ENCODE measurements at places on chromosomes 13 and 19.

GRCh38 chr19:53868892-53869804 is 1.5 kb downstream of the MYADM start:
- peak; percentile 75 for DNase-seq

DNA sequence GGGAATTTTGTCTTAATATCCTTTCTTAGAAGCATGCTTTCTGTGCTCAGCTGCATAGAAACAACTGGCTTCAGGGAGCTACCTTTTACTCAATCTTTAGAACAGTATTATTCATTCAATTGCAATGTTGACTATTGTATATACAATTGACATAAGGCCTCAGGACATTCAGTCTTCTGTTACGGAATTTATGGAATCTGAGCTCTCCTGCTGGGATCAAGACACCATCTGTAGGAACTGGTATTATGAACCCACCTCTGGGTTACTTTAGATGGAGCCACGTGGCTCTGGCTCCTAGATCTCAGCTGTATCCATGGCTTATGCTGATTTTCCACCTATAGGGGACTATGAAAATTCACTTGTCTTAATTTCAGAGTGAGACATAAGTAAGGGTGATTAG is 716.2 kb upstream of the GPC6 start:
- DNase-seq, result no peak

DNA sequence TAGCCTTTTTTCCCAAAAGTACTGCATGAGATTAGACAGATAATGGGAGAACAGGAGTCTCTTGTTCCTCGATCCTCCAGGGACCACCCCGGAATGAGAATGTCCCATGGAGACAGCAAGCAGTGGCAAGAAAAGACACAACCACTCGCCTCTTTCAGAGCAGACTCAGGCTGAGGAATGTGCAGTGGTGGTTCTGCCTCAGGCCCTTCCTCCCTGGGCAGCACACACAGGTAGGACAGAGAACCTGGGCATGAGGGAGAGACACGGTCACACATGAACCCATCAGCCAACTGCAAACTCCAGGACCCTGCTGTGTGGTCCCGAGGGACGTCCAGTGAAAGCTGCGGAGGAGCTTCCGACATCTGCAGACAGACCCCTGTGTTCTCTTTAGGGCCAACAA is 31.0 kb downstream of the CRYL1 start:
- no peak for DNase-seq

DNA sequence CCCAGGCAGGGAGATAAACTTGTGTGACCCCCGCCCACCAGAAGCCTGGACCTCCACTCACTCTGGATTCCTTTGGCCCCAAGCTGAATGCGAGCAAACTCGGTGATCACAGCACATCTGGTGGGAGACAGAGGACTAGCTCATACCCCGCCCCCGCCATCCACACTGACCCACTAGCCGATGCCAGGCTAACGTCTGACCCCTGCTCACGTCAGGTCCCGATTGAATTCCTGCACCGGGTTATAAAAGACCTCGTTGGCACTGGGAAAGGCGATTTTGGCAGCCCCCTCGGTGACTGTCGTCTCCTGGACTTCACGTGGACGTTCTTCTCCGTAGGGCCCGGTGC is 631 bp downstream of the TRMT1 start:
- no peak for DNase-seq

DNA sequence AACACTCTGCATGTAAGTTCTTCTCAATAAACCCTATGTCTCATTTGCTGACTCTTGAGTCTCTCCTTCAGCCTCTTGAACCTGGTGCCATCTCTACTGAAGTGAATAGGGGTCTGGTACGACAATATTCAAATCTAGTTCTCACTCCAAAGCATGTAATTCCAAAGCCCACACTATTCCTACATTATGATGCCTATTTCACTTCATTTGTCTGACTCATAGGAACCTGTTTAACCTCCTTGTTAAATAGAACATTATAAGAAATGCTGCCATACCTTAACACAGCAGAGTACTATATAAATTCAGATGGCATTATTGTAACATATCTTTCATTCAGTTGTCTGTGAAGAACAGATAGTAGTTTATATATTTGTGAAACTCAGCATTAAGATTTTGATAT is 67.1 kb downstream of the STARD13 start:
- DNase-seq, result no peak

- no peak for DNase-seq
These were observed 7.4 kb upstream of the TBXA2R start for GRCh38 chr19:3613818-3614661.

Measured in amygdala (tissue), 56 donors.